GM12878 (cell line): ENCODE measurements at places on chromosomes 7 and 10. TPM values are rescaled to one million over a fixed set of nuclear protein-coding genes. Genes with fewer than 3 reads are reported as not detected.

DNA sequence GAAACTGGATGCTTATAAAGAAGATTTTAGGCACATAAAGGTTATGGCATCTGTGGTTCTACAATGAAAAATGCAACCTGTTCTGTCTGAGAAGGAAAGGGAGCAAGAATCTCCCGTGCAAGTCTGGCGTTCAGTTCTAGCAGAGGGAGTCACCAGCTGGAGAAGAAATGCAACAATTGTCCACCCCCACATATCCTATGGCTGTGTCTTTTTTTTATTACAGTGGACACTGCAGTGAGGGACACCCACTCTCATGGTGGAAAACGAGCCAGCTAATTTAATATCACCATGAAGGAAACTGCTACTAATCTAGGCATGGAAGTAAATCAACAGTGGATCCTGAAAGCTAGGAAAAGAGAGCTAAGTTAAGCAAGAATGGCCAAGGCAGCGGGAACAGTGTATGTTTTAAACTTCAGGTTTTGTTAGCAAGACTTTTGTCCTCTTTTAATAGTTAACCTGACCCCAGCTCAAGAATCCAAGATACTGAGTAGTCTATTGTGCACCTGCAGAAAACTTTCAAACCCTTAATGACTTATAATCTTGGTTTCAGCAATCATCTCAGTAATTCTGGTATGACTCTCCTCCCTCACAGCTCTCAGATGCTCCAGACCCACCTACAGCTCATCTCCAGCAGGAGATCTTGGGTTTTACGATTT is 149.3 kb downstream of the FGFR2 start:
- DNase-seq, result peak; percentile 40

GRCh38 chr10:21758239-21758638 is 224.2 kb downstream of the MLLT10 start:
- no peak for DNase-seq

DNA sequence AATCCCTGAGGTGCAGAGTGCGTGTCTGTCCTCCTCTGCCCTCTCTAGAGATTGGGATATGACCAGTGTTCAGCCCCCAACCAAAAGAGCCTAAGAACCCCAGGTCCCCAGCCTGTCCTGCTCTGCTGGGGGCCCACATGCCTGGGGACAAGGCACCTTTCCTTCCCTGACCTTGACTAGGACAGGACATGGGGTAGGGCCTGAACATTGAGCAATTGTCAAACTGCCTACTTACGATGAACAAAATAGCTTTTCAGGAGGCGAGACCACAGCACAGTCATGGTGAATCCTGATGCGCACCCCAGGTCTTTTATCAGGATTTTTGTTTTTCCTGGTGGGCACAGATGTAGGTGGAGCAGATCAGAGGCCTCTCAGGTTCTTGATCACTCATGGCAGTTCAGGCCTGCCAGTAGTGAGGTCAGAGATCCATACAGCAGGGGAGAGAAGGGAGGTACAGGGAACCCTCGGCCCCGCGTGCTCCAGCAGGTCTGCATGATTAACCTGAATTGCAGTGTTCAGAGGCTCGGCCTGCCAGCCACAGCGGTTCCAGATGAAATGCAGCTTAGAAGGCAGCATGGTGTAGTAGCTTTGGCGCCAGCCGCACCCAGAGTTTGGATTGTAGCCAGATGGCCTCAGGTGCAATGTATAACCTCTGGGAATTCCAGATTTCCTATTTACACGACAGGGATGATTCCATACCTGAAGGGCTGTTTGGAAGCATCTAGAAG is 191.3 kb downstream of the CUX1 start:
- no peak for DNase-seq

- DNase-seq, result no peak
Observed at GRCh38 chr10:107807836-107808235, 643.3 kb upstream of the SORCS1 start.

DNA sequence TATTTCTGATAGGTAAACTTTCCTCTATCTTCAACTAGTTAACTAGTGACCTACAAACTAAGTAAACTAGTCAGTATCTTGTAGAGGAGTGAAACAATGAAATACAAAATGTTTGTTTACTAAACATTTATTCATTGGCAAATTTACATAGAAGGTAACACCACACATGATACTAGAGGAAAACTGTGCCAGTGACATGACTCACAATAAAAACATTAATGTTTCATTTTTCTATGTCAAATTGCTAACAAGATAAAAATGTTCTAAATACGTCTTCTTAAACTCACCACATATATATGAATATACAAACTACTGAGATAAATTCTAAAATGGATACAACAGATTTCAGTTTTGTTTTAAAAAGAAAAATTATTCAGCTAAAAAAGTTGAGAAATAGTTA is 471.3 kb downstream of the PARD3 start:
- DNase-seq, result no peak

GRCh38 chr10:21292763-21293517 is 232.5 kb downstream of the SKIDA1 start:
- DNase-seq, result no peak

DNA sequence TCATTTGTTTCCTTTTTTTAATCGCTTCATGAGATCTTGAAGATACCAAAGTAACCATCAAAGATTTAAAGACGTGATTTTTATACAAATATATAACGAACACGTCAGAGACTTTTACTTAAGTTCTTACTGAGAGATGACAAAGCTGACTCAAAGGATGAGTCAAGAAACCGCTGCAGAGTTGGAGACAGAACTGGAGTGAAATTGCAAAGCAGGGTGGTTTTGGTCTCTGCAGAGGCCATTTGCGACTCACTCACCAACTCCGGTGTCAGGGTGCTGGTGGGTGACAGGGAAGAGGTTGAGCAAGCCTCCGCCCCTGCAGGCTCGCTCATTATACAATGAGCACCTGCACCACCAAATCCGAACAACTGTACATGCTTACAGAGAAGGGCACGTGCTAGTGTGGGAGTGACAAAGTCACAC is 75.2 kb downstream of the DNAJB6 start:
- DNase-seq, result no peak

CAMK1D gene
- polyA plus RNA-seq, result 12.9 and 20.0 TPM in 2 replicates

CPVL gene
- polyA plus RNA-seq, result not detected in 2 replicates

C10orf143 gene
- 6.7 and 7.9 TPM in 2 replicates for polyA plus RNA-seq
